ENCODE measurements at places on chromosomes 5 and 9. TPM values are rescaled to one million over a fixed set of nuclear protein-coding genes. Genes with fewer than 3 reads are reported as not detected.

GRCh38 chr9:111630182-111630963, 761 bp upstream of the DNAJC25 start:
- DNase-seq = no peak

- peak; percentile 53 for DNase-seq
Observed at GRCh38 chr9:3525096-3525835, 535 bp downstream of the RFX3 start.

GRCh38 chr9:114286146-114286679, 36.7 kb upstream of the ORM1 start:
- DNase-seq = no peak

- peak; percentile 90 for DNase-seq
Observed at GRCh38 chr5:88883836-88884607, 1.0 kb upstream of the MEF2C start.

DNA sequence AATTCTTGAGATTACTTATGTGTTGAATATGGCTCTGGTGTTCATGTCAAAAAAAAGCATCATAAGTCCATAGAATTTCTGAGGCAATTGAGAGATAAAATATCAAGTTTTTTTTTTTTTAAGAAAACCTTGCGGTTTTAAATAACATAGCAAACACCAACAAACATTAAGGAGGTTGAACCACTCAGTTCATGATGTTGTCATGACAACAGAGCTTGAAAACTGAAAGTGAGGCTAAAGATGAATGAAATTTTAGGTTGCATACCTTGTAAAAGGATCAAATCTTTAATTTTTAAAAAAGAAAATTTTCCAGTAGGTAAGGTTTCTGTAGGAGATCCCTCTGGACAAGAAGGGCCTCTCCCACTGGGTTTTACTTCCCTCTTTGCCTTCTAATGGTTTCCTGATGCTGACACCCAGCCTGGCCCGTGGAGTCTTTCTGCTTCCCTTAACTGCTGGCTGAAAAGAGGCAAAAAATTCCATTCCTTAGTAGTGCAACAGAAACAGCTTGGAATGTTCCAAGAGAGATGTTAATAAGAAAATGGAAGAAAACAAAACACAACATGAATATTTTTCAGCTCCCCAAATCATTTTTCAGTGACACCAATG, 60.0 kb upstream of the FER start:
- no peak for DNase-seq

- no peak for DNase-seq
Observed at GRCh38 chr9:112378328-112379176, 1.4 kb upstream of the HSDL2 start.

DNA sequence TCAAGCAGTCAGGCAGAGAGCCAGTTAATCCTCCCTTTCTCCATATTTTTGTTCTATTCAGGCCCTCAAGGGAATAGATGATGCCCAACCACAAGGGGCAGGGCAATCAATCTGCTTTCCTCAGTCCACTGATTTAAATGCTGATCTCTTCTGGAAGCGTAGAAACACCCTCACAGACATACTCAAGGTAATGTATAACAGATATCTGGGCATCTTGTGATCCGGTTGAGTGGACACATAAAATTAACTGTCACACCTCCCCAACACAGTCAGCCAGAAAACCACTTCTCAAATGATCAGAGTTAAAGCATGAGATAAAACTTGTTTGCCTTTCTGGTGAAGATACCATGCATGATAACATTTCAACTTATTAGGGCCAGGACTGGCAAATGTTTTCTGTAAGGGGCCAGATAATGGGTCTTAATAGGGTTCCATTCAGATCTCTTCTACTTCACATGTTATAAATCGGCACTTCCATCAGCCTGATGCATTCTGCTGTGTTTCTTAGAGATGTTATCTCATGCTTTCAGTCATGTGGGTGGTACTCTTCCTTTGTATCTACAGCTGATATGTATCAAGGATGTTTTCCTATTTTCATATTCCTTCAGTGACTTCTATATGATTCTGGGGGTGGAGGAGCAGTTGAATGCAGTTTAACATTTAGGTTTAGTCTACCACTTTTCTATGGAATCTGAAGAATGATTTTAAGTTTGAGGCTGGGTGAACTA, 58.9 kb upstream of the CNTLN start:
- DNase-seq = no peak

GRCh38 chr9:22718653-22719052, 272.0 kb downstream of the DMRTA1 start:
- no peak for DNase-seq

DNA sequence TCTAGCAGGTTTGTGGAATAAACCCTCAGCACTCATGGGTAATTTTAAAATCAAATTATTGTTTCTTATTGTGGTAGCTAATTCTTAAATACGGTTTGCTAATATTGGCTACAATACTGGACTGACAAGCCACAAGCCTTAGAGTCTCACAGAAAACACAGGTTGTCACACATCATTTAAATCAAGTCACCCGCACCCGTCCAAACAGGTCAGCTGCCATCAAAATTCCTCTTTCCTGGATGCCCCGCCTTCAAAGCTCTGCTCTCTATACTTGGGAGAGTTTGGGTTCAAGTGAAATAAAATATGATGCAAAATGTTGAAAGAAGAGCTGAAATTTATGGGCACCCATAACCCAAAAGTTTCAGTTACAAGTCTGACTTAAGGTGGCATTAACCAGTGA, 12.3 kb upstream of the SUSD1 start:
- DNase-seq = no peak

DNA sequence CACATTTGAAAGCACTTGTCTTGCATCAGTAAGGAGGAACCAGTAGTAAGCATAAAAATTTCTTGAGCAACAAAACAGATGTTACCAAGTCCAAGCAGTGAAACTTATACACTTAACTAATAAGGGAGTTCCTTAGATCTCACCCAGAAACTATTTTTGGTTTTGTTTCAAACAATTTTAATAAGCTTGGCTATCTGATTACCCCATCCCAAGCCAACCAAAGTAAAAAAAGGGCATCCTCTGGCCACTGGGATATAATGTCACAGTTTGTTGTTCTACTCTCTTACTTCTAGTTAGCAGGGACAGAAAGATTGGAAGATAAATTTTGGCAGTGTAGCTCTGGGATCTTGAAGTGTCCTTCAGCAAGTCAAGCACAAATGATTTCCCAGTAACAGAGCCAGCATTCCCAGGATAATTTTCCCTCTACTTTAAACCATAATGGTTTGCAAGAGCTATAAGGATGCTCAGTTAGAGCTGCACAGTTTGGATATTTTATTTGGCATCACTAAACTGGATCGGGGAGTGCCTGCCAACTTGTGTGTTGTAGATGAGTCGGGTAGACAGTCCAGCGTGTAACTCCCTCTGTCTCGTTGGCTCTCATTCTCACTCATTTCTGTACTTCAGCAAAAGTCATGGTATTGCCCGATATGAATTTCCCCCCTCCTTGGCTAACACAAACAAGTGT, 161.9 kb upstream of the HMHB1 start:
- no peak for DNase-seq

DNA sequence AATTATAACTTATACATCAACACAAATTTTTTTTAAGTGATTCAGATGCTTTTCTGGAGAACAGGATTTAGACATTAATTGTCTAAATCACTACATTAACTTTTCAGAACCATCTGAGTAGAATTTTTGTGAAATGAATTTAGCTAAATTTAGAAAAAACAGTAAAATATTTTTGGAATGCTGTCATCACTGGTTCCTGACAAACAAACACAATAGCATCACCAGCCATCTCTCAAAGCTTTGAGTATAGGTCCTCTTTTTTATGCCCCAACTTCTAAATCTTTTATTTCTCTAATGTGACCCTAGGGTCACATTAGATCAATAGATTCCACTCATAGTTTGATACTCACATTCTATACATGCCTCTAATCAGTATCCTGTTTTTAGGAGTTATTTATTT, 104.6 kb downstream of the PRR16 start:
- DNase-seq = no peak

DNA sequence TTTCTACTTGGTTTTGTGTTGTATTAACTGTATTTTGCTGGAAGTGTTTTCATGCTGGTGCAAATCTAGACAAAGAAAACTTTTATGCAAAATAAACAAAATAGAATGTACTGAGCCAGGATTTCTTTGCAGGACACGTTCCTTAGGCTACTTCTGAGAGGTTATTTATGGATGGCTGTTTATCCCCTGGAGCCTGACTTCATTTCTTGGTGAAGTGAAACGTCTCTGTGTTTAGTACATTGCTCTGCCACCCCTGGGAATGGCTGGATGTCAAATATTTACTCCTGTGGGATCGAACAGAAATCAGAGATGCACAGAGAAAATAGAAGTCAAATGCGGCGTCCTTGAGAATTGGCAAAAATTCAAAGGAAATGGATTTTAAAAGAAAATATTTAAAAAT, 327.1 kb upstream of the MPDZ start:
- no peak for DNase-seq

DNA sequence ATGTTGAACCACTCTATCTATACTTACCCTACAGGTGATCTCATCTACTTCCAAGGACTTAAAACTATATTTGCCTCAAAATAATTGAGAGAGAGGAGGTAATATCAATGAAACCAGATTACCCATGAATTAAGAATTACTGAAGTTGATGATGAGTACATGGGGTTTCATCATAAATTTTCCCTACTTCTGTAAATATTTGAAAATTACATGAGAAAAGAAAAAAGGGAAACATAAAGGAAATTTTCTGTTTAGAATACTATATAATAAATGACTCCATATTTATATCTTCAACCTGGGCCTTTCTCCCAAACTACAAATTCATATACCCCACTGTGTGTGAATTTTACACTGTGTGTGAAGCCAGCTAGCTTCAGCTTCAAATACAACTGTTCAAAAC, 2.6 kb downstream of the TSTD2 start:
- DNase-seq = no peak

- no peak for DNase-seq
Observed at GRCh38 chr5:2385818-2386217, 365.7 kb downstream of the IRX2 start.

GRCh38 chr9:110031511-110032173, 176.3 kb downstream of the C9orf152 start:
- no peak for DNase-seq

GRCh38 chr9:36731068-36731956, 158.6 kb downstream of the MELK start:
- no peak for DNase-seq

DNA sequence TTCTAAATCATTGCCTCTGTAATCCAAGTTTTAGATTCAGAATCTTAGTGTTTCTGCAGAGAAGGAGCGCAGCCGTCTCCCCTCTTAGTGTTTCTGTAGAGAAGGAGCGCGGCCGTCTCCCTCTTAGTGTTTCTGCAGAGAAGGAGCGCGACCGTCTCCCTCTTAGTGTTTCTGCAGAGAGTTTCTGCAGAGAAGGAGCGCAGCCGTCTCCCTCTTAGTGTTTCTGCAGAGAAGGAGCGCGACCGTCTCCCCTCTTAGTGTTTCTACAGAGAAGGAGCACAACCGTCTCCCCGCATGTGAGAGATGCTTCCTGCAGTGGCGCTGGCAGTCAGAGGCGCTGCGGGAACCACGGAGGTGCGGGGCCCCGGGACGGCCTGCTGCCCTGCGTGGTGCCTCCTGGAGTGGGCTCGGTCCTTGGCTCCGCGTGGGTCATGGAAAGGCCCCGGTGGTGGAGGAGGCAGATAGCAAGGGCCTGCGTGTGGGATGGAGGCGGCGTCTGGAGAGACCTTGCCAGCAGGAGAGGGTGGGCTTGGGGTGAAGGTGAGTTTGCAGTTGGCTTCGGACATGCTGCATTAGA, 10.9 kb downstream of the CEP72 start:
- no peak for DNase-seq

DNA sequence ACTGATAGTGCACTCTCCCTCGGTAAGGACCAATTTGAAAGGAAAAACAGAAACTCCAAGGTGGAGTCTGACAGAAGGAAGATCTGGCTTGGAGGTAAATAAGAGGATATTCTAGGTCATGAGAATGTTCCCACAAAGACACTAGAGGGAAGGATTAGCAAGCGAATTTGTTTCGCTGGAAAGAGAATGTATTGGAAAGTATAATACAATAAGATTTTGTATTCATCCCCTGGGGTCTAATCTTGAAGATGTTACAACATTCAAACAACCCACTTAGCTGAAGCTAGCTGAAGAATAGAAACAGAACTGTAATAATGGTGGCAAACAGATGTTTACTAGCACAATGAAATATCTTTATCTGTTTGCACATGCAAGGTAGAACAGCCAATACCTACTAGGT, 158.7 kb downstream of the GNAQ start:
- DNase-seq = no peak

- no peak for DNase-seq
Observed at GRCh38 chr9:90504486-90504885, 138.1 kb downstream of the DIRAS2 start.

DNA sequence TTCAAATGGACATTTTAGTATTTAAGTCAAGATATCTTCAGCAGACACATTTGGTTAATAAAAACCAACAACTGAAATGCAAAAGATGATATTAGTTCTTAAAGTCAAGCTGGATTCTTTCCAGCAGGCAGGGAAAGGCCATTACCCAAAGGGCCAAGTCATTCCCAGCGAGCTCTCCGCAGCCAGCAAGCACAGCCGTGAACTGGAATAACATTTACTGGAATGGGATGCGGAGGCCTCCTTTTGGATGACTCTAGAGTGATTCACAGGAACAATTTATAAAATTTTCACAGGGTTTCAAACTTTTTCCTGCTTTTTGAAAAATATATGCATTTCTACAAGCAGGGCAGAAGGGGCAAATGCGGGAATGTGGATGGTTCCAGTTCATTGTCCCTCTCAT, 76.6 kb upstream of the DAB2 start:
- peak; percentile 74 for DNase-seq

- no peak for DNase-seq
Observed at GRCh38 chr5:14948383-14948782, 76.8 kb upstream of the ANKH start.

GRCh38 chr9:35487081-35487480, 2.8 kb upstream of the RUSC2 start:
- DNase-seq = no peak

GRCh38 chr9:112624711-112625707, 92.9 kb downstream of the INIP start:
- DNase-seq = no peak

DNA sequence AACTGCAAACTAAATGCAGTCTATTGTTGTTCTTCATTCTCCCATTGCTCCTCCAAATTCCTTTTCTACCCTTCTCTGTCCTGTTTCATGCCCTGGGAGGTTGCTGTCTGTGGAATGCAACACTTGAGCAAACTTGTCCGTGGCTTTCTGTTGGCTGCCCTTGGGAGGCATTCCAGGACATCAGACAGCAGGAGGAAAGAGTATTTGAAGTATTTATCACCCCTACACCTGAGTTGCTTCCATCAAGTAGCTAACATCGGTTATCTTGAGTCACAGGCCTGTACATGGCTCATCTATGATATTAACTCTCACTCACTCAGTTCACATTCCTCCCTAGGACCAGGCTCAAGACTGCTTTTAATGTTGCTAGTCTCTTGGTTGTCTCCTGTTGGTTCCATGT, 803.4 kb upstream of the CDH6 start:
- no peak for DNase-seq

GRCh38 chr5:43601454-43602260, 1.3 kb upstream of the NNT start:
- no peak for DNase-seq

- DNase-seq = peak; percentile 32
Observed at GRCh38 chr5:1002836-1003235, 5.8 kb upstream of the NKD2 start.

Gene IL5
- not detected for total RNA-seq

Gene KLHL3
- total RNA-seq = 20.7 TPM

Gene AHRR
- total RNA-seq = 3.8 TPM

Gene STKLD1
- total RNA-seq = not detected

Gene SLC25A46
- 28.7 TPM for total RNA-seq

Gene GLT6D1
- not detected for total RNA-seq

Gene GLIPR2
- total RNA-seq = 35.8 TPM

Gene PCDHB3
- 2.0 TPM for total RNA-seq

Gene DNLZ
- total RNA-seq = 18.1 TPM

Gene DNAJA1
- total RNA-seq = 89.8 TPM

Measured in aorta (tissue), 5 donors.